ENCODE measurements at places on chromosomes 12 and 14.

DNA sequence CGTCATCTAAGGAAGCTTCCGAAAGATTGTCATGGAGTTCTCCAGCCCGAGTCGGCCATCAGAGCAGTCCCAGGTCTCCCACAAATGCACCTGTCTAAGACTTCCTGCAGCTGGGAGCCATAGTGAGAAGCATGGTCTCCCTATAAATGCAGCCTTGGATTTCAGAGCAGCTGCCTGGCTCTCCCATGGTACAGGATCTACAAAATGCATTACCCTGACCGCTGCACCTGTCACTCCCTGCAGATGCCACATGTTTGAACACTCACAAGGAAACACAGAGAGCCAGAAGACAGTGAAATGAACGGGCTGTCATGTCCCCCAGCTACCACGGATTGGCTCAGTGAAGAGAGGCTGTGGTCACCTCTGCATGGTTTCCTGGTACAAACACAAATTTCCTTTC is 702.7 kb downstream of the MED13L start:
- DNase-seq = no peak

DNA sequence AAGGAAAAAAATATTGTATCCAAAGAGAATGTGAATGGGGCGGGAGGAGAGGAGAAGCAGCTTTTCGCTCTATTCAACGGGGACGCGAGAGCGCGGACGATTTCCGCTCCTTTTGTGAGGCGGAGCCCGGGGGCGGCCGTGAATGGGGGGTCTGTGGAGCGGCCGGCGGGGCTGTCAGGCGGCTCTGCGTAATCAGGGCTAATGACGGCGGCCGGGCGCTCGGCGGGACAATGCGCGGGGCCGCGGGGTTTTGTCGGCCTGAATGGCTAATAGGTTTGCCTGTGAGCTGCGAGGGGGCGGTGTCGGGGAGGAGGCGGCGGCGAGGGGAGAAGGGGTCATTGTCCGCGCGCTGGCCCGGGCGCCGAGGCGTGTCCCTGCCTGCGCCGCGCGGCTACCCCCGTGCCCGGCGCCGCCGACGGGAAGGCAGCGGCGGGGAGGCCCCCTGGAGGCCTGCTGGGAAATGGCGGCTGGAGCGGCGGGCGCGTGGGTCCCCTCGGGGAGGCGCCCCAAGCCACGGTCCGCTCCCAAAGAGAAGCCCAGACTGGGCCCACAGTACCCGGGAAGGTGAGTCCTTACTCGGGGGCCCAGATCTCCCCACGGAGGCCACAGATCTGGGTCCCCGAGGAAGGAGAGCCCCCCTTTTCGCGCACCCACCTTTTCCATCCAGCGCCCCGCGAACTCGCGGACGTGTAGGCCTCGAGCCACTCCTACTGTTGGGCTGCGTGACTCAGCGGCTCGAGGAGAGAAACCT is 6.0 kb downstream of the SIX6 start:
- DNase-seq = no peak

- DNase-seq = no peak
Observed at GRCh38 chr12:27564612-27565213, 40.7 kb downstream of the PPFIBP1 start.

GRCh38 chr14:74064426-74064825 is 19.8 kb downstream of the ALDH6A1 start:
- DNase-seq = no peak

- DNase-seq = no peak
Observed at GRCh38 chr14:95544588-95544987, 9.7 kb downstream of the GLRX5 start.

DNA sequence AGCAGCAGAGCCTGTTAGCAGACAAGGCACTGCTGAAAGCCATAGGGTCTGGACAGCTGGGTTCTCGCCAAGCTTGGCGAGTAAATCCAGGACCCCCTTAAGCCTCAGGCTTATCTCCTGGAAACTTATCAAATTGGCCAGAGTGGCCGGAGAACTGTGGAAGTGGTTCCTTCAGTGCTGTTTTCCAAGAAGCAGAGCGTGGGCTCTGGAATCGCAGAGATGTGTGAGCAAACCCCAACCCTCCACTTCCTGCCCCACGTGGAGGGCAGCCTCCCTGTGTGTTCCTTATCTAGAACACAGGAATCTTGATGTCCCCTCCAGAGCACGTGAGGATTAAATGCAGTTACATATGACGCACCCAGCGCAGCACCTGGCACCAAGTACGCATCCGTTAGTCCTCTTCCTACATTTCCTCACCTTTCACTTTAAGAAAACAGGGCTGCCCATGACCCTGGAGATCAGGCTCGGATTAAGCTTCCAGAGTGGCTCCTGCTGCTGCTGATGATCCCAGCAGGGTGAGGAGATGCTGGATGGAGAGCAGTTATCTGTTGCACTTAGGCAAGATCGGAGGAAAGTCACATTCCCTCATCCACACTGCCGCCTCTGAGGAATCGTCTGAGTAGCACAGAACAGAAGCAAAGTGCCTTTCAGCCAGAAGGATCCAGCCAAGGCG is 35.0 kb downstream of the MMAB start:
- no peak for DNase-seq

- DNase-seq = no peak
Observed at GRCh38 chr12:129868575-129868974, 35.2 kb downstream of the TMEM132D start.
